CD8-positive, alpha-beta memory T cell (primary cell): ENCODE measurements at places on chromosomes 11 and 22. TPM values are rescaled to one million over a fixed set of nuclear protein-coding genes. Genes with fewer than 3 reads are reported as not detected.

The GDPD4 gene
- total RNA-seq, result not detected

The RGL4 gene
- total RNA-seq, result 3.2 TPM

The NRGN gene
- 4.6 TPM for total RNA-seq

The VPREB3 gene
- not detected for total RNA-seq

The TRIM48 gene
- total RNA-seq, result not detected

The TRIM51 gene
- total RNA-seq, result not detected

The FGF19 gene
- not detected for total RNA-seq

The TRIM49 gene
- not detected for total RNA-seq

The MMP11 gene
- total RNA-seq, result 1.6 TPM

The HDHD5 gene
- 40.0 TPM for total RNA-seq

The VSIG10L2 gene
- not detected for total RNA-seq

The TMEM151A gene
- total RNA-seq, result not detected
